ENCODE measurements at places on chromosomes 3 and 15. TPM values are rescaled to one million over a fixed set of nuclear protein-coding genes. Genes with fewer than 3 reads are reported as not detected.

- H3K27me3 ChIP-seq = no peaks in the 10 kb centered on the region
- DNase-seq = no peak
- peaks cover 2% of the 10 kb centered on the region for H3K4me1 ChIP-seq
- no peaks in the 10 kb centered on the region for H3K36me3 ChIP-seq
Observed at GRCh38 chr3:149221783-149222517, at the start of gene CP. Gene CP, minus strand, starts transcription at chr3:149221829. Its CDS starts 37 bp downstream, at chr3:149221792.

The WNT7A gene
- total RNA-seq = not detected

GRCh38 chr3:129315223-129315997, 36.7 kb downstream of the HMCES start:
- H3K4me1 ChIP-seq = peaks cover 38% of the 10 kb centered on the region
- H3K27ac ChIP-seq = peak overlapping the region; percentile 79
- H3K36me3 ChIP-seq = no peaks in the 10 kb centered on the region
- H3K4me3 ChIP-seq = peak overlapping the region; percentile 78
- H3K27me3 ChIP-seq = no peaks in the 10 kb centered on the region
- DNase-seq = peak; percentile 40

The ARIH2 gene
- 118 TPM for total RNA-seq

- no peak for DNase-seq
- no peaks in the 10 kb centered on the region for H3K4me1 ChIP-seq
- no peak overlapping the region for H3K4me3 ChIP-seq
Observed at GRCh38 chr3:71478568-71478967, 105.0 kb downstream of the FOXP1 start.

The ATP6V1A gene
- total RNA-seq = 60.7 TPM

GRCh38 chr3:69197922-69198530, 75.6 kb upstream of the LMOD3 start:
- peaks cover 5% of the 10 kb centered on the region for H3K27me3 ChIP-seq
- no peak overlapping the region for H3K27ac ChIP-seq
- no peaks in the 10 kb centered on the region for H3K4me1 ChIP-seq
- no peak overlapping the region for H3K4me3 ChIP-seq

The ADGRG7 gene
- not detected for total RNA-seq

DNA sequence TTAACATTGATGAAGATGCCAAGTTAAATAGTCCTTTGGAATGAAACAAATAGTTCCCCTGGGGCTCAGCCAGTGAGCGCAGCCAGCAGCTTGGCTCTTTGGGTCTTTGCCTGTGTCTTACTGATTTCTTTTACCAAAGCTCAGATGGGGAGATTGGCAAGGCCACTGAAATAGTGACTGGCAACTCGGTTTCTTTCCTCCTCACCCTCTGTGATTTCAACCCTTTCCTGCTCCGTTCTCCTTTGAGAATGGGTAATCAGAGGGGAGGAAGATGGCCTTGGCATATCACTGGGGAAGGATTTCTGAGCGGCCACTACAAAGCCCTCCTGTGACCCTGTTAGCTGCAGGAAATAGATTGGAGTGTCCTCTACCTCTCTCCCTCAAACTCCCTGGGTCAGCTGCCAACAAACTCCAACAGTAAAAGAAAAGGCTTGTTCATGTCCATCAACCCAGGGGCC, 337.1 kb upstream of the LRRFIP2 start:
- H3K4me1 ChIP-seq = no peaks in the 10 kb centered on the region
- peaks cover 22% of the 10 kb centered on the region for H3K27me3 ChIP-seq
- no peak for DNase-seq
- no peak overlapping the region for H3K27ac ChIP-seq
- H3K36me3 ChIP-seq = no peaks in the 10 kb centered on the region
- no peak overlapping the region for H3K4me3 ChIP-seq

The MYL3 gene
- not detected for total RNA-seq

The GABRA5 gene
- total RNA-seq = not detected

The NPAP1 gene
- not detected for total RNA-seq

- peaks cover 16% of the 10 kb centered on the region for H3K27me3 ChIP-seq
- H3K36me3 ChIP-seq = no peaks in the 10 kb centered on the region
- no peak overlapping the region for H3K4me3 ChIP-seq
- no peaks in the 10 kb centered on the region for H3K4me1 ChIP-seq
Observed at GRCh38 chr15:64905119-64905831, 6.4 kb upstream of the ANKDD1A start.

DNA sequence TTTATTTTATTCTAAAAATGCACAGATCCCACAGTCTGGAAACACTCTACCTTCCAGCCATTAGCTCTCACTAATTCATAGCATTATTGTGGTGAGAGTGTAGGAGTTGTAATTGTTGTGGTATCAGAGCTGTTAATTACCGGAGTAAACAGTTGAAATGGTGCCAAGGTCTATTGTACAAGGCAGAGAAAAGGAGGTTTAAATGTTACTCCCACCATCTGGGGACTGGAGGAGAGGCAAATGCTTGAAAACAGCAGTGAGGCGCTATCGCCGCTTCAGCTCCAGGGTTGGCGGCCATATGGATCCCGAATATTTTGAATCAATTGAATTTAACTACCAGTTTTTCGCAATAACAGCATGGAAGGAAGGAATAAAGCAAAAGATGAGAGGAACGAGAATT, 113.1 kb upstream of the C15orf61 start:
- H3K36me3 ChIP-seq = no peaks in the 10 kb centered on the region
- peak overlapping the region; percentile 73 for H3K27ac ChIP-seq
- H3K4me1 ChIP-seq = peaks cover 4% of the 10 kb centered on the region
- no peaks in the 10 kb centered on the region for H3K27me3 ChIP-seq
- DNase-seq = no peak
